ENCODE measurements at places on chromosomes 6 and 20. TPM values are rescaled to one million over a fixed set of nuclear protein-coding genes. Genes with fewer than 3 reads are reported as not detected.
A peak's percentile ranks its signal among the peaks of the same experiment; 100 is the strongest.

- peak; percentile 20 for DNase-seq
Observed at GRCh38 chr6:5132731-5133130, 47.6 kb downstream of the PPP1R3G start.

DNA sequence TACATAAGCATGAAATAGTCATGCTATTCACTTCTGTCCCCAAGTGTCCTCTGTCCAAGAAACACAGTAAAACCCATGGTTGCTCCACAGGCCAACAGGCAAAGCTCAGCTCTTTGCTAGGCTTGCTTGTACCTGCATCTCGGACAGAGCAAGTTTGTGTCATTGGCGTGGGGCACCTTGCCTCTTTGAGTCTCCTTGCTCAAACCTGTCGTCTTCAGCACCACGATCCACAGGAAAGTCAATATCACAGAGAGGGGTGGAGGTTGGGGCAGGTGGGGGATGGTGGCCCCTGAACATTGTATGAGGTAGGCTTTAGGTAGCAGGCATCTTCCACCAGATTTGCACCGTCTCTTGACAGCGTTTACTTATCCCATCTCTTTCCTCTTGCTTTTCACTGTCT, 4.1 kb upstream of the TMEM14B start:
- no peak for DNase-seq

DNA sequence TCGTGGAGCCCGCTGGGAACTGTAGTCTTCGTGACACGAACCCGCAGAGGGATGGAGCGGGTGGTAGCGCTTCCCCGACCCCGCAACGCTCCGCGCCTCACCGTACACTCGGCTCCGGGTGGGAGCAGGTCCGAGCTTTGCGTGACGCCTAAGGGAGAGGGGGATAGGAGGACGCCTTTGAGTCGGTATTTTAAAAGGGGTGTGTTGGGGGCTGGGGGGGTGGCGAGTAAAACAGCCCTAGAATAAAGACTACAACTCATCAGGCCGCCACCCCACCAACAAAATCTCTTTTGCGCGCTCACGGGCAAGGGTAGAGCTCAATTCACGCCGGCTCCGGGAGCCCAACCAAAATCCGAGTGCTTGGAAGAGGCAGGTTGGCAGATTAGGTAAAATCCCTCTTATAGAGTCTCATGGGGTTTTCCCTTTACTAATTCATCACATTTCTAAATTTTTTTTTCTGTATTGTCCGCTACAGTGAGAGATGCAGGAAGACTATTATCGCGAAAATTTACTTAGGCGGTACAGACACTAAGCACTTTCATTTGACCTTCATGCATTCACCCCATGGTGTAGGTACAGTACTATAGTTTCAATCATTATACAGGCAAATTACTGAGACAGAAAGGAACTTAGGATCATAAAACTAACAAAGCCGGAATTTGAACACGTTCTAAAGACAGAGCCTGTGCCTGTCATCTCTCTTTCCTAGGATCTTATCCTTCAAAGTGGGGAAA, 706 bp upstream of the SNX14 start:
- DNase-seq: no peak

The MED23 gene
- total RNA-seq: 53.8 TPM

DNA sequence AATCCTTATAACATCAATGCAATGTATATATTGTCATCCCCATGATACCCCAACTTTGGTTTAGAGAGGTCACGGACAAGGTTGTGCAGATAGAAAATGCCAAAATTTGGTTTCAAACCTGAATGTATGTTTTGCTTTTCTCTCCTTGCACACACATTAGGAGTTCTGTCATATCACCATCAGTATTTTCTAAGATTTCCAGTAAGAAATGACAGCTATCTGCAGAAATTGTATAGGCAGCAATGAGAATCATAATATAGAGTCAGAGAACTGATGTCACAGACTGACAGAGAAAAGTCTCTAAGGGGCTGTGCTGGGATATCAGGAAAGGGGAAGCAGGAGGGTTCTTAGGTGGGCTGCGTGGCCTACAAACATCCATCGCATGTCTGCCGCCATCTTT, 140.0 kb downstream of the AKAP7 start:
- no peak for DNase-seq

DNA sequence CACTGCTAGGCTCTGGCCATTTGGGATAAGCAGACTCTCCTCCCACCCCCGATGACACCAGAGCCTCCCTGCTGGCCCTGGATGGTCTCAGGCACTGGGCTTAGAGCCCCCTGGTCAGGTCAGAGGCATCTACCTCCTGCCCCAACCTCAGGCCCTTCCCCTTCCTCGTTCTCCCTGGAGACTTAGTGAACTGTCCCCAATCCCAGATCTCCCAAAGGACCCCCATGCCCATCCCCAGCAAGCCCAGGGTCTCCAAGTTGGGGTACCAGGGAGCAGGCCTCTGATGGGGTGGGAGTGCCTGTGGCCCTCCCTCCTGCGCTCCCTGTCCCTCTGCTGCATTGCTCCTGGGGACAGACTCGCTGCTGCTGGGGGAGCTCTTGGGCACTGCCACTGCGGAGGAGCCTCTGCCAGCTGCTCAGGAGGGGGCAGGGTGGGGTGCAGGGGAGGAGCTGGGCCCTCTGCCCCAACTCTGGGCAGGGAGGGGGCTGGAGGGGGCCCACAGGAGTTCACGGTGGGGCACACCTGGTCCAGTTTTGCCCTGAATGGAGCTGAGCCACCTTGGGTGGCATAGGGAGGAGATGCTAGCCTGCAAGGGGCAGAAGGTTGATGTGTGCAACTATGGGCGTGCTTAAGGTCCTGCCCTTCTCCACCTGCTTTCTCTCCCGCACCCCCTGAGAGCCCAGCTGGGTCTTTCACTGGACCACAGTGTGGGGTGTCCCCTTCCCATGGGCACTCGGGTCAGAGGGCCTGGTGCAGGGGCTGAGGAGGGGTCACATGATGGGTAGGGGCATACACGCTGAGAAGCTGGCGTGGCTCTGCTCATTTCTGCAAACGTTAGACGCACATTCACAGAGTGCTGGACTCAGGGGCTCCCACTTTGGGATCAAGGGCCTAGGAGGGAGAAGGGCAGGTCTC, 40.4 kb downstream of the SPDEF start:
- no peak for DNase-seq

GRCh38 chr6:24069526-24069925, 56.5 kb upstream of the NRSN1 start:
- DNase-seq: no peak

GRCh38 chr6:158860279-158860865, 41.2 kb upstream of the EZR start:
- no peak for DNase-seq

GRCh38 chr6:35605600-35605999, 83.1 kb downstream of the FKBP5 start:
- no peak for DNase-seq

The SYCP2L gene
- total RNA-seq: 5.7 TPM

DNA sequence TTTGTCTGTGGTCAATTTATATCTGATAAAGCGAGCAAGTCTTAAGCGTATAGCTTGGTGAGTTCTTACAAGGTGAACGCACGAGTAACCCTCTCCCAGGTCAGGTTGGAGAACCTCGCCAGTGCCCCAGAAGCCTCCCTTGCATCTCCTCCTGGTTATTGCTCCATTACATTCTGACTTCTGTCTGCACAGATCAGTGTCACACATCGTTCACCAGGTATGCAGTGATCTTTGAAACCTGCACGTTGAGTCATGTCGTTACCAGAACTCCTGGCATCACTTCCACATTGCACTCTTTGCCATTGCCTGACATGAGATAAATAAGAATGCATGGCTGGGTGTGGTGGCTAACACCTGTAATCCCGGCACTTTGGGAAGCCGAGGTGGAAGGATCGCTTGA, 44.2 kb downstream of the AKAP12 start:
- no peak for DNase-seq

DNA sequence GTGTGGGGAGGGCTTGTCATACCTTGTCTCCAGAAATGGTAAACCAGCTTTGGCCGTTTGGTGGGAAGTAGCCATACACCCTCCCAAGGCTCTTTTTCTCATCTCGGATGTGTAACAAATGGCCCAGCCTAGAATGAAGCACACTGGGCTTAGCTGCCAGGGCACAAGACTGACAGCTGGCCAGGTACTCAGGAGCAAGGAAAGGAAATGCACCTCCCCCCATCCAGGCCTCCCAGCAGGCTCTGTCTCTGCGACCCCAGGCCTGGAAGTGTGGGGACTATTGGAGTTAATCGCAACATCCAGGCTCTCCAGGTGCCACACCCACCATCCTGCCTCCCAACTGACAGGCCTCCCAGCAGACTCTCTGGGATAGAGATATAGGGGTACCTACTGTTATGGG, 43.0 kb downstream of the MRS2 start:
- no peak for DNase-seq

DNA sequence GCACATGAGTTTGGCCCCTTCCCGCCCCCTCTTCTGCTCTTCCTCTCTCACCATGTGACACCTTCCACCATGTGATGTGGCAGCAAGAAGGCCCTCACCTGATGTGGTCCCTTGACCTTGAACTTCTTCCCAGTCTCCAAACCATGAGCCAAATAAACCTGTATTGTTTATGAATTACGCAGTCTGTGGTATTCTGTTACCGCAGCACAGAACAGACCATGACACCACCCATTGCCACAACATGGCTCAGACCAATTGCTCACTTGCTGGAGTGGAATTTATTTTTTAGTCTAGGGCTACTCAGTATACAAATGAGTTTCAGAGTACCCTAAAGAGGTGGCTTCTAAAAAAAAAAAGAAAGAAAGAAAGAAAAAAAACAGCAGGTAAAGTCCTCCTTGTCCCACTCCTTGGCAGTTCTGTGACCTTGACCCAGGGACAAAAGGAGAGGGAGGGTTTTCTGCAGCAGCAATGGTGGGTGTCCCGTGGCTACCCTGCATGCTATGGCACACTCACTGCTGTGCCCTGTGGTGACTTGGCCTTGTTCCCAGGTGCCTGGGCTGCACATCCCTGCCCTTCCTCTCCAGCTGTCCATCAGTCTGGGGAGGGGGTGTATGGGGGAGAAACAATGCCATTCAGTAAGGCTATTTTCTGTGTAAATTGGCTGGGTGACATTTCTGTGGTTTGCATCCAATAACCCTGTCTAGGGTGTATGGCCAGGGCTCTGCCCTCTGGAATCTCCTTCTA, 5.4 kb upstream of the VSX1 start:
- no peak for DNase-seq

DNA sequence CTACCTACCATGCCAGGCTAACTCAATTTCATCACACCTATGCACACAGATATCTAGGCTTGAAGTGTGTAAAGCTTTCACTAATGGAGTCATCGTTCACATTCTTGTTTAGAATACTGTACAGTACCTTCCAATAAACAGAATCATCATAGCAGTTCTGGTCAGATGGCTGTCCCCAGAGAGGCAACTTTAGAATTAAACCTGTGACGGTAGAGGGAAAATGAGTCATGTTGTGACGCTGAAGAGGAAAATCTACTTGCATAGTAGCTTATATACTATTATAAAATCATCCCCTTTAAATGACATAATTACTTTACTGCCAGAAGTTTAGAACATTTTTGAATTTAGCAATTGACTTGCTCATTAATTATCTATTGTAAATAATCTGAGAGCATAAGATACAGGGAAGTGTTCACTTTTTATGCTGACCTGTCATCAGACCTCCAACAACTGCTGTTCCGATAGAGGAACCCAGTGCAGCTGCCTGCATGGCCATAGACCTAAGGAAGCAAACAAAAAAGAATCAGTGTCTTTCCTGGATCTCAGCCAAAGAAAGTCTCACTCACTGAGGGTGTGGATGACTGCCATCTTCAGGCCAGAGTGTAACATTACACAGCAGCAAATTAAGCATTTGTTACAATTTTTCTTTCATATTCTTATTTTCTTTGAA, 29.8 kb downstream of the RHAG start:
- peak; percentile 27 for DNase-seq

GRCh38 chr20:47118206-47118605, 223.6 kb downstream of the EYA2 start:
- no peak for DNase-seq

The TCF21 gene
- total RNA-seq: not detected

- no peak for DNase-seq
Observed at GRCh38 chr6:73028893-73029450, 196.3 kb downstream of the KHDC1L start.

The SLC18B1 gene
- total RNA-seq: 17.5 TPM

The ISM1 gene
- 1.6 TPM for total RNA-seq

DNA sequence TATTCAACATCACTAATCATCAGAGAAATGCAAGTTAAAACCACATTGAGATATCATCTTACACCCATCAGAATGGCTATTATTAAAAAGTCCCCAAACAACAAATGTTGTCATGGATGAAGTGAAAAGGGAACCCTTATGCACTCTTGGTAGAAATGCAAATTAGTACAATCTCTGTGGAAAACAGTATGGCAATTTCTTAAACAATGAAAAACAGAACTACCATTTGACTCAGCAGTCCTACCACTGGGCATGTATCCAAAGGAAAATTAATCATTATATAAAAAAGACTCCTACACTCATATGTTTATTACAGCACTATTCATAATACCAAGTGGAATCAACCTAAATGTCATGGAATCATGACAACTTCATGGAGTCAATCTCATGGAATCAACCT, 611.3 kb upstream of the GJE1 start:
- DNase-seq: no peak

- no peak for DNase-seq
Observed at GRCh38 chr6:17486680-17487079, 93.3 kb downstream of the CAP2 start.

The OPRL1 gene
- 13.5 TPM for total RNA-seq

The SLC35D3 gene
- total RNA-seq: 0.82 TPM

- no peak for DNase-seq
Observed at GRCh38 chr6:28135393-28135792, 6.3 kb upstream of the ZKSCAN8 start.

DNA sequence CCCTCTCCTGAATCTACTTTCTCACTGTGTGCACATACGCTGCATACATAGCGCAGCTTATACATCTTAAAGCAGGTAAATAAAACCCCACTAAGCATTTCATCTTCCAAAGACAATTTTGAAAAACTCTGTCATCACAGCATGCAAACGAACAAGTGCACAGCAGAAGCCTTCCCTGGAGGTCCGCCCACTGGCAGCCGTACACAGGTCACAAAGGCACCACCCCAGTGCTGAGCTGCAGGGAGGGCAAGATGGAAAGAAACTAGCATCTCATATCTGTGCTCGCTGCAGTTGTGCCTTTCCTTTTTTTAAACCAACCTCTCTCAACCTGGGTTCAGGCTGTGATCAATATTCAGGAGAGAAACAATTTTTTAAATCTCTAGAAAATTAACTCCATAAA, 73.3 kb downstream of the HUS1B start:
- DNase-seq: no peak

DNA sequence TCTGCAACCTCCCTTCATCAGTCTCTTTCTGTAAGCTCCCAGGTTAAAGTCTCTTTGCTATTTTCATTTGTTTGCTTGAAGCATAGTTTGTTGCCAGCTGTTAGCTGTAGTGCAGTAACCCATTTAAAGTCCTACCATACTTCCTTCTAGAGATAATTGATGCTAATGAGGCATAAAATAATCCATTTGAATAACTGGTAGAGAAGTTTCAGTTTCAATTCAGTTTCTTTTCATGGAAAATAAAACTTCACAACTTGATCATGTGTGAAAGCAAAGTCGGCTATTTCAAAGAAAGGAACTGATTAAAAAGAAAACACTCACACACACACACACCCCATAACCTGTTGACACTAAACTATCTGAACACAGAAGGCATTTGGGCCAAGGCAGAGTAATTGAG, 68.5 kb upstream of the TENT5A start:
- DNase-seq: no peak

Data from frontal cortex (tissue), 4 donors.